Ascending aorta (tissue), 2 donors: ENCODE measurements at places on chromosomes 2 and 18. TPM values are rescaled to one million over a fixed set of nuclear protein-coding genes. Genes with fewer than 3 reads are reported as not detected.

The CHRNA1 gene
- total RNA-seq = not detected

- H3K27ac ChIP-seq = no peak overlapping the region
- H3K36me3 ChIP-seq = no peaks in the 10 kb centered on the region
Observed at GRCh38 chr2:181697571-181697970, 17.3 kb upstream of the NEUROD1 start.

The OTOS gene
- total RNA-seq = not detected

The IHH gene
- not detected for total RNA-seq

The CLHC1 gene
- total RNA-seq = not detected

GRCh38 chr2:144011098-144011497 lies 508.8 kb downstream of the ZEB2 start:
- no peak overlapping the region for H3K4me3 ChIP-seq
